OCI-LY7 (cell line): ENCODE measurements at places on chromosomes 1 and 21.
A peak's percentile ranks its signal among the peaks of the same experiment; 100 is the strongest.

DNA sequence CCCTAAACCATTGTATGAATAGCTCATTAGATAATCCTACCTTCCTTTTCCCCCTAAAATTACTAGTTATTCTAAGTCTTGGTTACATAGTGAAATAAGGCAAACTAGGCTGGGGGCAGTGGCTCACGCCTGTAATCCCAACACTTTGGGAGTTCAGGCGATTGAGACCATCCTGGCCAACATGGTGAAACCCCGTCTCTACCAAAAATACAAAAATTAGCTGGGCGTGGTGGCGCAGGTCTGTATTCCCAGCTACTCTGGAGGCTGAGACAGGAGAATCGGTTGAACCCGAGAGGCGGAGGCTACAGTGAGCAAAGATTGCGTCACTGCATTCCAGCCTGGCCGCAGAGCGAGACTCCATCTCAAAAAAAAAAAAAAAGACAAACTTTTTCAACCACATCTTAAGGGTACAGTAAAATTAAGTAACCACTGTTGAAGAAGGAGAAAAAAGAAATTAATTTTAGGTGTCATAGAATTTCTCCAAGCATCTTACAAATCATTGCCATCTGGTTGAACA, 108.5 kb downstream of the DENND1B start:
- DNase-seq, result no peak

DNA sequence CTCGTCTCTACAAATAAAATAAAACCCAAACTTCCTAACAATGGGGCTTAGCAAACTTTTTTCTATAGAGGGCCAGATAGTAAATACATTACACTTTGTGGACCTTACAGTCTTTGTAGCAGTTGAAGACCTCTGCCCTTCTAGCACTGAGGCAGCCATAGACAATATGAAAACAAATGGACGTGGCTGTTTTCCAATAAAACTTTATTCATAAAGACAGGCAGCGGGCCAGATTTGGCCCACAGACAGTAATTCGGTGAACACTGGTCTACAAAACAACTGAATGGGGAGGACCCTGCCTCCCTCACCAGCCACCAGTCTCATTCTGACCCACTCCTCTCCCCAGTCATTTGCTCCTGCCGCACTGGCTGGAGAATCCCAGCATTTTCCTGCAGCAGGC, 162.3 kb downstream of the KAZN start:
- DNase-seq, result no peak

DNA sequence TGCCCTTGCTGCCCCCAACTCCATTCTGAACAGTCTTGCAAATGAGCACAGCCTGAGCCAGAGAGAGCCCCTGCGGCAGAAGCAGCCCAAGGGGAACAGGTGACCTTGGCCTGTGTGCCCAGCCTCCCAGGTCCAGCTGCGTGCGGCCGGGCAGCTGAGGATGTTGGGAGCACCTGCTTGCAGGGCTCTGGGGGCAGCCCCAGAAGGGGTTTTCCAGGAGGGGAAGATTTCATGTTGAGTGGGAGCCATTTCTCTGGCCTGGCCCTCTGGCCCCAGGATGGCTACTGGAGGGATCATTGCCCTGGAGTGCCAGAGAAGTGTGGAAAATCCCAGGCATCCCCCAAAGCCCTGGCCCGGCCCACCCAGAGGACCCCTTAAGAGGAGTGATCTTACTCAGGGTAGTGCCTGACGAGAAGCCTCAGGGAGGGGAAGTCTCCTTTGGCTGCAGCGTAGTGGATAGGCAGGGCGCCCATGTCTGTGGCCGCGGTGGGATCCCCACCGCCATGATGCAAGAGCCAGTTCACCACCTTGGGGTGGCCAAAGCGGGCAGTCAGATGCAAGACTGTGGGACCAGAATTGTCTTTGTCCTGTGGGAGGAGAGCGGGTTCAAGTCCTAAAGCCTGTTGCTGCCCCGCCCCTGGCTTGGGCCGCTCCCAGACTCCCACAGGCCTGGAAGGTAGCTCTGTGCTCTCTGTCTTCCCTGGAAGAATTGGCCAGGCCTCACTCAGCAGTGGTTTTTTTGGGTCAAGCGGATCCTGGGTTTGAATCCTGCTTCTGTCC, 20.6 kb upstream of the RNU1-4 start:
- DNase-seq, result peak; percentile 0

DNA sequence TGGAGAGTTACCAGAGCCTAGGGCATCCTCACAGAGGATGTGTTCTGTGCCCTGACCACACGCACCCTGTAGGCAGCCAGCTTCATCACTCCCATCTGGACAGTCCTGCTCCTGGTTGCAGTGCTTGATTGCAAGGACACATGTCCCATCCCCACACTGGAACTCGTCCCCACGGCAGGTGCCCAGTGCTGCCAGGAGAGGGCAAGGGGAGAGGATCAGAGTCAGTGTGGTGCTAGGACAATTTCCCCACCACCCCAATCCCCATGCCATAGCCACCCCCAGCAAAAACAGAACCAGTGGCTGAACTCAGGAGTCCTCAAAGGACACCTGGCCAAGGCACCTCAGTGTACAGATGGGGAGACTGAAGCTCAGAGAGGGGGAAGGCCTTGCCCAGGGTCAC, 37.2 kb upstream of the MAGOH start:
- DNase-seq, result no peak

- DNase-seq, result no peak
Measured at GRCh38 chr1:1910651-1911331, 4.3 kb upstream of the CALML6 start.

GRCh38 chr1:25624156-25624555, 7.6 kb downstream of the MAN1C1 start:
- DNase-seq, result no peak

GRCh38 chr1:208748387-208749165, 504.4 kb upstream of the PLXNA2 start:
- no peak for DNase-seq

GRCh38 chr1:23644555-23644866, 47.1 kb upstream of the RPL11 start:
- DNase-seq, result no peak

DNA sequence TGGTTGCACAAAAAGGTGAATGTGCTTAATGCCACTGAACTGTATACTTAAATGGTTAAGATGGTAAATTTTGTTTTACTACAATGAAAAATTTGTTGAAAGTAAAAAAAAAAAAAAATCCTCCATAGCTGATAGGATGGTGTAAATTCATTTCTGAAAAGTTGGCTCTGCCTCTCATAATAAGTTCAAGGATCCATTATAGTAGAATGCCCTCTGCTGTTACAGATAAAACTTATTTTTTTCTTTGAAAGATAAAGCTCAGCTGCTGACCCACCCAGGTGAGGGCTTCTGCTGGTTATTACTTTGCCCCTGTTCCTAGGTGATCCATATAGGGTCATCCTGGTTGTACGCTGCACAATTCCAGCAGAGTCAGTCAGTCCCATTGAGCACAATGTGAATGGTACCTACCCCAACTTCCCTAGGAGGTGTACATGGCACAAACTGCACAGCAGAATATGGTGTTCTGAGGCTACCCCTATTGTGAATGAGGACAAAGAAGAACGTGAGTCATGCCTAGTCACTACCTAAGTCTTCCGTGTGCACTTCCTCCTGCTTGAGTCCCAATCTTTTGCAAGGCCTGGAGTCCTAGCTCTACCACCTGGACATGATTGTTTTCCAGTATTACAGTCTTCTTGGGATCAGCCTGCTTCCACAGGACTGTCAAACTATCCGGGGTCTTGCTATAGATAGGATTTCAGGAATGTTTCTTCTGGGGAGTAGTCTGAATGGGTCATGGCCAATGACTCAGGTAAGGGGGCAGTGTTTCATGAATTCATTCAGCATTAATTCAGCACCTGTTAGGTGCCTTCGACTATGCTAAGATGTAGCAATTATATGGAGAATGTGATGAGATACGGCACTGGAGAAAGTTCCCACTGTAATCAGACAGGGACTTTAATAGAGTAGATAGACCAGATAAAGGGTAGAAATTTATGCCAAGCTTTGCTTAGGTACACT, 20.8 kb upstream of the CD5L start:
- peak; percentile 46 for DNase-seq
